ENCODE measurements at places on chromosomes 13 and 19.

DNA sequence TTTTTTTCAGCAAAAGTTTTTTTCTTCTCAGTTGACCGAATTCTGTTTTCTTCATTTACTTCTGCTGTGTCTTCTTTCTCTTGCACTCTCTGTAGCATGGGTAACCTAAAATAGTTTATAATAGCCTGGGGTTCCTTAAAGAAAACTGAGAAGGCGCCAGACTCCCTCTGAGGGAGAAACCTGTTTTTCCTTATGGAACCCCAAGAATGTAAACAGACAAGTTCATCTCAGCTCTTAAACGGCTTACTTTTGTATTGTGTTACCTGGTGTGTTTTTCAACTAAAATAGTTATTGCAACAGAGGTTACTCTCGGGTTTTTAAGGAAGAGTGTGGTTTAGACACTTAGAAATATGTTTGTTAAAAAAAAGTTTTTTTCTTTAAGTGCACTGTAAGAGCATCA, 23.8 kb upstream of the TM9SF2 start:
- ATAC-seq = no peak

- no peak for ATAC-seq
These were observed 28.2 kb downstream of the TNFRSF19 start for GRCh38 chr13:23598369-23598768.

GRCh38 chr19:21850656-21851255, 14.8 kb upstream of the ZNF43 start:
- no peak for ATAC-seq

DNA sequence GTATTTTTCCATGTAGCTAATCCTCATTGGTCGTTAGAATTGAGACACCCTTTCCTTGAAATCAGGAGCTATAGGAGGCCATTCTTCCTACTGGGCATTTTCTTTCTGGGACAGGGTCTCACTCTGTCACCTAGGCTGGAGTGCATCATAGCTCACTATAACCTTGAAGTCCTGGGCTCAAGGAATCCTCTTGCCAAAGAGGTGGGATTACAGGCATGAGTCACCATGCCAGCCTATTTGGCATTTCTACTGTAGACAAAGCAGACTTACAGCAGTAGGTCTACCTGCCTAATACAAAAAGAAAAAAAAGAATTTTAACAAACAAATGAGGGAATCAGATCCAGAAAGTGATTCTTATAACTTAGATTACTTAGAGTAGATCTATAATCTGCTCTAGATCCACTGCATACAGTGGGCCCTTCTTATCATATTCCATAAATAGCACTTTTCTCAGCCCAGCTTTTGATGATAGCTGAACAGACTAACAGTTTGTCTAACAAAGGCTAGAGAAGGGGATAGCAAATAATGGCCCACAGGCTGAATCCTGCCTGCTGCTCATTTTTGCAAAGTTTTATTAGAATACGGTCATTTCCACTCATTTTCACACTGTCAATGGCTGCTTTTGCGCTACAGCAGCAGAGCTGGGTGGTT, 36.7 kb upstream of the USPL1 start:
- ATAC-seq = no peak

GRCh38 chr13:75908141-75908540, 272.0 kb downstream of the LMO7 start:
- ATAC-seq = no peak

- ATAC-seq = peak; percentile 48
These were observed 7.4 kb upstream of the ZSCAN5A start for GRCh38 chr19:56321989-56322440.

GRCh38 chr13:50250401-50250800, 235.2 kb downstream of the KCNRG start:
- no peak for ATAC-seq

DNA sequence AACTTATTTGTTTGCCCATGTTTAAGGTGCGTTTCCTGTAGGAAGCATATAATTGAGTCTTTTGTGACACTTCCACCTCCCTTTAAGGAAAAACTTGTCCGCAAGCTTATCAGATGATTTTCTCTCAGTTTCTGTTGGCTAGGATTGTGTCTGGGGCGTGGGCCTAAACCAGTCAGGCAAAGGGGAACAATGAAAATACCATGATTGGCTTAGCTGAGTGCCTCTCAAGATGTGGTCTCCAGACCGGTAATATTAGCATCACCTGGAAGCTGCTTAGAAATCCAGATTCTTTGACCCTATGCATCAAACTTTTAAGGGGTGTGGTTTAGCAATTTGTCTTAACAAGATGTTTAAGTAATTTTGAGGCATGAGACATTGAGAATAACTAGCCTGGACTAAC, 20.0 kb downstream of the SLAIN1 start:
- ATAC-seq = no peak

GRCh38 chr19:1616875-1617274, 11.6 kb upstream of the UQCR11 start:
- no peak for ATAC-seq

DNA sequence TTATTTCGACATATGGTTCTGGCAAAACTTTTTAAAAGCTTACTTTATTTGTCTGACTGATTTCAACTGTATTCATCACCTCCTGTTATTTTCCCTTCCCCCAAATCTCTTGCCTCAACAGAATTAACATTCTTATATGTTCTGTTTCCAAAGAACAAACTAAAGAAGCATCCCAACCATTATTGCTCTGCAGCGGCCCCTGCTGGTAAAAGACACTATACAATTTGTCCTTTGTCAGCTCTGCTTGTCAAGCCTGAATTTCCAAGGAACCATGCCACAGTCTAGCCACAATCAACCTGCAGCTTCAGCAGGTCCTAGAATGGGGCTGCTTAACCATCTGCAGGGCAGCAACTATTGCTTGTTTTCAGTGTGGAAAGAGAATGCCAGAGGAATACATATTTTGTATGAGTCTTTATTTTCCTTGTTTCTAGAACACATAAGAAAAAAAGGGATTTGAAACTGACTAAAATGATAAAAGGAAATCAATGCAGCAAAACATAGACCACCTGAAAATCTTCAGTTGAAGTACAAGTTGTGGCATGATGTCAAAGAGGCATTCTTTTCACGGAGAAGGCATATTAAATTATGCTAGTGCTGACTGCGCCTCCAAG, 845.3 kb downstream of the DIAPH3 start:
- ATAC-seq = no peak

DNA sequence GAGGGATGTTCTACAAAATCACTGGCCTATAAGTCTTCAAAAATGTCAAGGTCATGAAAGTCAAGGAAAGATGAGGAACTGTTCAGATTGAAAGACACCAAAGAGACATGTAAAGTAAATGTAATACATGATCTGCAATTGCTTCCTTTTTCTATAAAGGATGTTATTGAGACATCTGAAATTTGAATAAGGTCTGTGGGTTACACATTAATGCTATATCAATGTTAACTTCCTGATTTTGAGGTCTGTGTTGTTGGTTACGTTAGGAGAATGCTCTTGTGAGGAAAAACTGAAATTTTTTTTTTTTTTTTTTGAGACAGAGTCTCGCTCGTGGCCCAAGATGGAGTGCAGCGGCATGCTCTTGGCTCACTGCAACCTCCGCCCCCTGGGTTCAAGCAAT, 197.4 kb downstream of the RGCC start:
- peak; percentile 41 for ATAC-seq

DNA sequence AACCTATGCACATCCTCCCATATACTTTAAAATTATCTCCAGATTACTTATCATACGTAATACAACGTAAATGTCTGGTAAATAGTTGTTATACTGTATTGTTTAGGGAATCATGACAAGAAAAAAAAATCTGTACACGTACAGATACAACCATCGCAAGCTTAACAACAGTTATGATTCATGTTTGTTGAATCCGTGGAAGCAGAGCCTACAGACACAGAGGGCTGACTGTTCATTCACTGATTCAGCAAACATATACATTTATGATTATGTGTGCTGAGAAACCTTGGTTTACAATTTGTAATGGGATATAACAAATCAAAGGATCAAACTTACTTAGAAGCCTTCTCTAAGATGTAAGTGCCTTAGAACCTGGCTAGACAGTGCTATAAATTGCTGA, 1.5 kb downstream of the ZNF260 start:
- ATAC-seq = no peak

DNA sequence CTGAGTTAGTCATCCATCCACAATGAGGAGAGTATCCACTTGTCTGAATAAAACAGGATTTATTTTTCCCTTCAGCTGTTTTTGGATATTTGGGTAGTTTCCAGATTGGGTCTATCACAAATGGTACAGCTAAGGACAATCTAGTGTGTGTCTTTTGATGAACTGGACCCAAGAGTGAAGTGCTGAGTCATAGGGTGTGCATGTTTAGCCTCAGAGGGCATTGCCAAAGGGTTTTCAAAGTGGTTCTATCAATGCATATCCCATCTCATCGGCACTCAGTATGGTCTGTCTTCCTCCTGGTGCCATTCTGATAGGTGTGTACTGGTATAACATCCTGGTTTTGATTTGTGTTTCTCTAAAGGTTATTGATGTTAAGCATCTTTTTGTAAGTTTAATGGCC, 62.3 kb downstream of the GSX1 start:
- no peak for ATAC-seq

DNA sequence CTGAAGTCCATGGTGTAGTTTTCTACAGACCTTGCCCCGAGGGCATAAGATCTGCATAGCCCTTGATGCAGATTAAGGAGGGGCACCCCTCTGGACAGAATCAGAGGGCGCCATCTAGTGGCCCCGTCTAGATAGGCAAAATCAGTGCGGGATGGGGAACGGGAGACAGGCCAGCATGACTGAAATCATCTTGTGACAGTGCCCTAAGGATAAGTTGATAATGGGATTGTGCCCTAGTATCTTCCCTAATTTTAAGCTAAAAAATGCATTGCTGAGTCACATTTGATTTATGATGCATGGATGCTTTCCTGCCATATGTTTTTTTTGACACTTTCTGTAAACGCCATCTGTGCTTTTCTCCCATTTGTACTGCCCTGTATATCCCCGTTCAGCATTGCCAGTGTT, 19.0 kb upstream of the GPI start:
- ATAC-seq = peak; percentile 75

DNA sequence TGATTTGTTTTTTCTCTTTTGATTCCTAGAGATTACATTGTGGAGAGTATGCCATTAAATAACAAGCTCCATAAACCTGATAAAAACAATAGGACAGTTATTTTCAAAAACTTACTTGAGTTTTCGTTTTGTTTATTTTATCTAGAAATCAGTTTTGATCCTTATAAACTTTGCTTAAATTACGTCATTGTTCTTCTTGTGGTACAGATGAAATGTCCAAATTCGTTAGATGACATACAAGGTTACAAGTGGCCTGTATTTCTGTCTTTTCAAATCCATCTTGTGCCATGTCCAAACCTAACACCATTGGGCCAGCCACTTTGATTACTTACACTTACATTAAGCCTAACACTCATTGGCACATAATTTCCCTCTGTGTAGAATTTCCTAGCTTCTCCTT, 372.0 kb downstream of the PCDH9 start:
- ATAC-seq = no peak

- ATAC-seq = no peak
These were observed 515 bp upstream of the ATXN8OS start for GRCh38 chr13:70107125-70107497.

- ATAC-seq = no peak
These were observed 25.4 kb downstream of the MPHOSPH8 start for GRCh38 chr13:19658831-19659230.

- ATAC-seq = no peak
These were observed 17.1 kb downstream of the DPF1 start for GRCh38 chr19:38206928-38207327.

DNA sequence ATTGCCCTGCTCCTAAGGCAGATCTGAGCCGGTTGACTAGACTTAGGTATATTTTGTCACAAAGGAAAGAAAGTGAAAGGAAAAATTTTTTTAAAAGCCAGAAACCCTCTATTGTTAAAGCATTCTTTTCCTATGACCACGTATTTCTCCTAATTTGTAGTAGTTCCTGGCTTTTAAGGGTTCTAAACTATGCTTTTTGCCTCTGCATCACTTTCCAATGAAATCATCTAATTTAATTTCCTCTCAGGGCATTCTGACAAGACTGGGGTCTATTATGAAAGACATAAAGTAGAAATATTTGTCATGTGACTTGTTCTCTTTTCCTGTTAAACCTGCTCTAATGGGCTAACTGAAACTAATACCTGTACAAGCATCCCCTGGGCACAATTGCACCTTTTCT, 233.0 kb upstream of the PRR20A start:
- ATAC-seq = no peak

DNA sequence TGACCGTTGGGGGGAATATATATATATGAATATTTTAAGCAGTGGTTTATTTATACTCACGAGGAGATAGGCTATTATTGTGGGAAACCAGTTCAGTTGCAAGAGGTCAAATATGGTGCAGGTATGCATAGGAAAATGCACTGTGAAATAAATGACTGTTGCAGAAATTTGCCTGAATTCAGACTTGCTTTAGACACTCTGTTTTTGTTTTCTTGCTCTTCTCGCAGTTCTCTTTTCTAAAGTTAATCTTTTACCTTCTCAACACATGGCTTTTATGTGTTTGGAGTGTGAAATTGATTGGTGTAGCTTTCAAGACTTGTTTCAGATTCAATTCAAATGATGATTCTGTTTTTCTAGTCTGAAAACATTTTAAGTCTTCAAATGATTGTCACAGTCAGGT, 109.7 kb downstream of the LRCH1 start:
- no peak for ATAC-seq

DNA sequence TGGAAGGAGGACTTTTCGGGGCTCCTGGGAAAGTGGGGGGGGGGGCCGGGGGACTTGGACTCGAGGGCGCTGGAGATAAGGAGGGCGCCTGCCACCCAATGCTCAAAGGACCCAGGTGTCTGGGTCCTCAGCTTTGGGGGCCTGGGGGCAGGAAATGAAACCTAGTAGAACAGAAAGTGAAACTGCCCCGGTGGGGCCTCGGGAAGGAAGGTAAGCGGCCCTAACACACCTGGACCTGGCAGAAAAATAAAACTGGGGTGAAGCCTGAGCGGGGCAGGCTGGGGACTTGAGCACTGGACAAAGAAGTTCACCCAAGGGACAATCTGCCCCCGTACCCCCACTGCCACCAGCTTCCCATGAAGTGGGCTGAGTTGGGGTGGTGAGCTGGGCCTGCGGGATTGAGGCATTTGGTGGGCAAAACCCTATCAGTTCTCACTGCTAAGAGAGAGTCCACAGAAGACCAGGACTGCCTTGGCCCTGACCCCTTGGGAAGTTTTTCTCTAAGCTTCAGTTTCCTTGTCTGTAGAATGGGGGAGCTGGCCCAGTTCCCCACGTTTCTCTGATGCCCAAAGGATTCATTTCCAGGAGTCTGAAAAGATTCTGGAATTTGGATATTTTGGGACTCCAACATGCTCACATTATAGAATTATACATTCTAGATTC, 2.3 kb downstream of the PRKD2 start:
- peak; percentile 46 for ATAC-seq

Measured in stimulated activated memory B cell treated with anti-CD40 and anti-IgM and Interleukin-4, amounts not matched to agents 10 μg/mL and 1 μg/mL and 100 μg/mL, for 72 hours (primary cell).